Kidney (tissue), 22 donors: ENCODE measurements at places on chromosomes 3 and 15. TPM values are rescaled to one million over a fixed set of nuclear protein-coding genes. Genes with fewer than 3 reads are reported as not detected.

DNA sequence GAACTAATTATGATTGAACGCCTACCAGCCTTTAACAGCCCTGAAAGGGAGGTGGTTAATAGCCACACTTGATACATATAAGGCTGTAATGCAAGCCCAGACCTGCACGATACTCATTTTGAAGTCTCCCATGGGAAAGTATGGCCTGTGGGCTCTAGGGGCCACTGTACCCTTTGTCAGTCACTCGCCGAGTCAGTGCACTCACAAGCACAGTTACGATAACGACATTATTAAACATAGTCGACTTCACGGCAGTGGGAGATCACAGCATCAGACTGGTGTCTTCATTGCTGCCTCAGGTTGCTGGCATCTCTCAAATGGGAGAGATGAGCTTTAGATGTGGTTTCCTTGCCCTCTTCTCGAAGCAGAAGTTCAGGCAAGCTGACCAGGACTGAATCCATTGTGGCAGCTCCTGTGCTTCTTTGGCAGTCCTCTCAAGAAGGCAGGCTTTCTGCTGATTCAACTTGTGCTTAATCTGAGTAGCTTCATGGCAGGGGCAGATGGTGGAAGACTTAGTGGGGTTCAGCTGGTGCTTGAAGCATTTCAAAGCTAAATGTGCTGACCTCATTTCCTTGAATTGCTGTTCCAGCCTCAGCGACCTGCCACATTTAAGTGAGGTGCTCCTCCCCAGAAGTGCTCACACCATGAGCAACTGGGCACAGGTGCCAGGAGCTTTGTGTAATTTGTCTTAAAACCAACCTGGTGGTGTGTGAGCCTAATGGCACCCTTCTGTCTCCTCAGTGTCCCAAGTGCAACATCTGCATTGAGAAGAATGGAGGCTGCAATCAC is 15.8 kb upstream of the P4HTM start:
- H3K36me3 ChIP-seq = peaks cover 55% of the 10 kb centered on the region
- no peak overlapping the region for H3K4me3 ChIP-seq
- H3K4me1 ChIP-seq = no peaks in the 10 kb centered on the region
- no peaks in the 10 kb centered on the region for H3K27me3 ChIP-seq
- H3K27ac ChIP-seq = no peak overlapping the region
- no peak for DNase-seq

GRCh38 chr3:149151843-149152242 is 22.4 kb downstream of the HPS3 start:
- no peaks in the 10 kb centered on the region for H3K4me1 ChIP-seq
- no peak for DNase-seq
- H3K27ac ChIP-seq = no peak overlapping the region
- H3K36me3 ChIP-seq = peaks cover 13% of the 10 kb centered on the region

GOLGA8R gene
- total RNA-seq = 6.3 TPM

- no peak overlapping the region for H3K4me3 ChIP-seq
- H3K36me3 ChIP-seq = no peaks in the 10 kb centered on the region
- H3K4me1 ChIP-seq = peaks cover 39% of the 10 kb centered on the region
- no peaks in the 10 kb centered on the region for H3K27me3 ChIP-seq
- peak overlapping the region; percentile 76 for H3K27ac ChIP-seq
Observed at GRCh38 chr3:52891615-52892081, 5.7 kb downstream of the STIMATE start.

DNA sequence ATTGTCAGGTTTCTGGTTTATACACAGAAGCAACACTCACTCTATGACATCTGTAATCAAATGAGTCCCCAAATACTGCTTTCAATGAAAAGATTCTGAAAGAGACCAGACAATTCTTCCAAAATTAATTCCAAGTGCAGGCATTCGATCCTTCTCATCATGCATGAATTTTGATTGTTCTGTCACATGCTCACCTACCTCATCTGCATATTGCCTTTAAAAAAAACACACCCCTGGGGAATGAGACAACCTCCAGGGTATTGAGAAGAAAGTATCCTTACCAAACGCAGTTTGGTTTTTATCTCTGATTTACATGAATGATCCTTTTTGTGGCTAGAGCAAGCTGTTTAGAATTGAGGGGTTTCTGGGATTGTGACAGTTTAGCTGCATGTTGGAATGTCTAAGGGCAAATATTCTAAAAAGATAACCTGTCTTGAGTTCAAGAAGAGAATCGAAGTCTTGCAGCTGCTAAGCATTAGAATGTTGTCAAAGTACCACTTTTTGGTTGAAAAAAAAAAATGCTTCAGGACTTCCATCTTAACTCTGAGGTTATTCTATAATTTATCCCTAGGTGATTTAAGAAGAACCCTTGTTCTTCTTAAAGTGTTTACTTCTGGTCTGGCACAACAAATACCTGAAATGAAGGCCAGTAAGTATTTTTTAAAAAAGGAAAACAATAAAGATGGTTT is 653.1 kb downstream of the RBMS3 start:
- no peaks in the 10 kb centered on the region for H3K4me1 ChIP-seq
- H3K36me3 ChIP-seq = no peaks in the 10 kb centered on the region
- no peak overlapping the region for H3K4me3 ChIP-seq
- H3K27me3 ChIP-seq = no peaks in the 10 kb centered on the region
- DNase-seq = no peak

GRCh38 chr3:4982773-4983738 is 3.8 kb downstream of the BHLHE40 start:
- peaks cover 10% of the 10 kb centered on the region for H3K4me1 ChIP-seq
- no peak for DNase-seq
- H3K4me3 ChIP-seq = peak overlapping the region; percentile 98
- peak overlapping the region; percentile 90 for H3K27ac ChIP-seq

- DNase-seq = peak; percentile 30
- H3K27me3 ChIP-seq = no peaks in the 10 kb centered on the region
Observed at GRCh38 chr15:38129531-38130204, 123.0 kb upstream of the SPRED1 start.

CTSH gene
- total RNA-seq = 201 TPM

GRCh38 chr3:16203031-16203430 is 28.6 kb downstream of the GALNT15 start:
- no peak overlapping the region for H3K27ac ChIP-seq
- no peaks in the 10 kb centered on the region for H3K4me1 ChIP-seq
- no peak for DNase-seq
- no peaks in the 10 kb centered on the region for H3K27me3 ChIP-seq
- no peak overlapping the region for H3K4me3 ChIP-seq

- H3K4me3 ChIP-seq = no peak overlapping the region
- H3K4me1 ChIP-seq = no peaks in the 10 kb centered on the region
- no peaks in the 10 kb centered on the region for H3K36me3 ChIP-seq
Observed at GRCh38 chr3:130414457-130414856, 69.0 kb downstream of the COL6A5 start.

CNTN3 gene
- 3.8 TPM for total RNA-seq

GRCh38 chr3:165749821-165750220 is 87.4 kb downstream of the BCHE start:
- no peak for DNase-seq
- no peak overlapping the region for H3K27ac ChIP-seq
- no peaks in the 10 kb centered on the region for H3K36me3 ChIP-seq
- H3K27me3 ChIP-seq = no peaks in the 10 kb centered on the region

RCCD1 gene
- total RNA-seq = 11.6 TPM

TMEM212 gene
- total RNA-seq = not detected

GRCh38 chr3:175940881-175941280 is 1081.7 kb downstream of the NAALADL2 start:
- no peaks in the 10 kb centered on the region for H3K36me3 ChIP-seq
- H3K27me3 ChIP-seq = no peaks in the 10 kb centered on the region
- no peaks in the 10 kb centered on the region for H3K4me1 ChIP-seq
- no peak for DNase-seq

- peak; percentile 61 for DNase-seq
- H3K36me3 ChIP-seq = no peaks in the 10 kb centered on the region
- no peak overlapping the region for H3K4me3 ChIP-seq
Observed at GRCh38 chr3:66598168-66598567, 97.3 kb upstream of the LRIG1 start.

DNA sequence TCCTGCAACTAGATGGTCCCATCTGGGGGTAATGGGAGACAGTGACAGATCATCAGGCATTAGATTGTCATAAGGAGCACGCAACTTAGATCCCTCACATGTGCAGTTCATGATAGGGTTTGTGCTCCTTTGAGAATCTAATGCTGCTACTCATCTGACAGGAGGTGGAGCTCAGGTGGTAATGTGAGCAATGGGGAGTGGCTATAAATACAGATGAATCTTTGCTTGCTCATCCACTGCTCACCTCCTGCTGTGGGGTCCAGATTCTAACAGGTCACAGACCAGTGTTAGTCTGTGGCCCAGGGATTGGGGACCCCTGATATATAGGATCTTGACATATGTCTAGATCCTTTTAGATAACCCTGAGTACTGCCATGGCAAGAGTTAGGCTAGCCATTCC is 52.7 kb downstream of the RASGRF1 start:
- no peak for DNase-seq
- H3K4me1 ChIP-seq = no peaks in the 10 kb centered on the region
- H3K27me3 ChIP-seq = no peaks in the 10 kb centered on the region
- H3K27ac ChIP-seq = no peak overlapping the region
- no peaks in the 10 kb centered on the region for H3K36me3 ChIP-seq
- no peak overlapping the region for H3K4me3 ChIP-seq

GRCh38 chr3:138441742-138442141 is 7.3 kb downstream of the ESYT3 start:
- no peaks in the 10 kb centered on the region for H3K36me3 ChIP-seq
- H3K4me3 ChIP-seq = no peak overlapping the region
- H3K27ac ChIP-seq = no peak overlapping the region
- H3K4me1 ChIP-seq = no peaks in the 10 kb centered on the region
